Lung microvascular endothelial cell (primary cell): ENCODE measurements at places on chromosomes 4 and X. TPM values are rescaled to one million over a fixed set of nuclear protein-coding genes. Genes with fewer than 3 reads are reported as not detected.

The TLL1 gene
- 13.1 and 37.7 TPM in 2 replicates for total RNA-seq

The PHOX2B gene
- total RNA-seq, result not detected in 2 replicates

The FMR1NB gene
- not detected in 2 replicates for total RNA-seq

The PNCK gene
- total RNA-seq, result not detected in 2 replicates

The ERAS gene
- total RNA-seq, result not detected in 2 replicates

The RBM47 gene
- total RNA-seq, result under 0.01 TPM in 1 of 2 replicates, not detected in the other

The LIMCH1 gene
- 15.7 and 20.7 TPM in 2 replicates for total RNA-seq

The SLC30A9 gene
- 29.2 and 35.9 TPM in 2 replicates for total RNA-seq
